ENCODE measurements at places on chromosomes 2 and 18.

GRCh38 chr2:205020673-205021072, 475.4 kb downstream of the PARD3B start:
- DNase-seq, result no peak

- DNase-seq, result no peak
Measured at GRCh38 chr18:1488957-1489356, 584.3 kb downstream of the ADCYAP1 start.

- no peak for DNase-seq
Measured at GRCh38 chr18:44855681-44856080, 175.0 kb downstream of the SETBP1 start.

DNA sequence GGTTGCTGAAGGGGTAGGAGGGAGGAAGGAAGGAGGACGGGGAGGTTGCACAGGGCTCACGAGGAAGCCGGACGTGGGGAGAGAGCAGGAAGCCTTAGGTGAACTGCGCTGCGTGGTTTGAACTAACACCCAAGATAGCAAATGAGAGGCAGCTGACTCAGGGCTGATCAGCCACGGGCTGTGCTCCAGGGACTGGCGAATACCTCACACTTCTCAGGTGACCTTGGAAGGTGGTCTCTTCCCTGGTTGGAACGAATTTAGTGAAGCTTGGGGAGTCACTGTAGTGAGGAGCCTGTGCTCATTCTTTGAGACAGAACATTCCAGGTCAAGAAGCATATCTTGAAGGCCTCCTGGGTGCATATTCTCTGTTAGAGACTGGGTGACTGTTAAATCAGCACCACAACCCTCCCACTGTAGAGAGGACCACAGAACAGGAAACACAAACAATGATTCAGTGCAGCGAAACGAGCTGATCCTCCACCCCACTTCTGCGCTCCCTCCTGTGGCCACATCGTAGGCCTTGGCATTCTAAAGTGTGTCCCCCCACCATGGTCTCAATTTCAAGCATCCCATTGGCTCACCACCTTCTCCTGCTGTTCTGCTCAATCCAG, 33.8 kb downstream of the TOGARAM2 start:
- peak; percentile 56 for DNase-seq

GRCh38 chr18:46071653-46072375, at the start of gene PSTPIP2:
PSTPIP2 (minus strand) TSS chr18:46072260; CDS start chr18:46072188, 72 bp downstream.
- peak; percentile 47 for DNase-seq

DNA sequence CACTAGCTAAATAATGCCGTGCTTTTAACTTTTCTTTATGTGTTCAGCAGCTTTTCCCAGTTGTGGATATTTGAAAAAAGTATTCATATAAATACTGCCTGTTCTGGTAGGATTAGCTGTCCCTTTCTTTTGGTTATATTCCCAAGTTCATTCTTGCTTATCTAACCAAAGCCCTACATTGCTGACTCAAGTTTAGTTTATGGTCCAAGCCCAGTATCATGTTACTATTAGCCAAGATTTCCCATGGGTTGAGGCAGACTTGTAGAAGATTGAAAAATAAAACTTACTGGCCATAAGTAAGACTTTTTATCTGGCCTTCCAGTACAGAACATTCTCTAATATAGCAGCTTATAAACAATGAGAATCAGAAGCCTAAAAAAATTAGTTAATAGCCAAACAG, 49.7 kb upstream of the NFE2L2 start:
- no peak for DNase-seq

- no peak for DNase-seq
Measured at GRCh38 chr2:106642679-106643078, 155.5 kb downstream of the CD8B2 start.

GRCh38 chr2:133342286-133343017, 225.8 kb downstream of the NCKAP5 start:
- no peak for DNase-seq

- DNase-seq, result no peak
Measured at GRCh38 chr18:66329716-66330115, 274.2 kb downstream of the CDH19 start.

GRCh38 chr2:234722176-234722575, 225.3 kb upstream of the ARL4C start:
- DNase-seq, result no peak

DNA sequence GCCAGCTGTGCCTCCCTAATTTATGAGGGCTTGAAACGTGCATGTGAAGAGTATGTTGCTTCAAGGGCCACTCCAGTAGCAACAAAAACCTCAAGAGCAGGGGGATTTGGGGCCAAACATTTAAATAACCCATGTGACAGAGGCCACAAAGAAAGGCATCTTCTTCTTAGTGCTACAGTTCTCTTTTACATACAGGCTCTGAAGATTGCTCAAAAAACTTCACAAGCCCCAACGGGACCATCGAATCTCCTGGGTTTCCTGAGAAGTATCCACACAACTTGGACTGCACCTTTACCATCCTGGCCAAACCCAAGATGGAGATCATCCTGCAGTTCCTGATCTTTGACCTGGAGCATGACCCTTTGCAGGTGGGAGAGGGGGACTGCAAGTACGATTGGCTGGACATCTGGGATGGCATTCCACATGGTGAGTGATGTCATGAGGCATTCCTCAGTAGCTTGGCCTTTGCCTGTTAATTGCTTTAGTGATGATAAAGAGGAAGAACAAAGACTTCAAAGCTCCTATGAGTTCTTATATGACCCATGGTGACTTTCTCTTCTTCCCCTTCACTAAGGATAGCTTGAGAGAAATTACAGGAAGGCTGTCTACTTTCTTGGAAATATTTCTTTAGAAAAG, 40.1 kb downstream of the NRP2 start:
- DNase-seq, result no peak

DNA sequence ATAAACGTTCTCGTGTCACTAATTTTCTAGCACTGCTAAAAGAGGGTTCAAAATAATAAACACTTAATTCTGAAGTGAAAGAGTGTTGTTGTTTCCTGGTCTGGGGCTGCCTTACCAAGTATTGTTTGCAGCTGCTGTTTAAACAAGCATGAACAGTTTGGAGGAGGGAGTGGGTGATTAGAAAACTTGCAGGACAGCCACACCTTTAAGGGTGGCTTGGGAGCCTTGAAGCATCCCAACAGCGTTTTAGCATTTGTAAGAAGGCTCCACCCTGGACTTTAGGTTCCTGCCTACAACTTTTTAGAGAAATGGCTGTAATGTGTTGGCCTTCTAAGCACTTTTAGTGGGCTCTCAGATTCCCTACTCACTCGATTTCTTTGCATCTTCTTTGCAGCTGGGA, 371.6 kb downstream of the TGIF1 start:
- DNase-seq, result no peak

DNA sequence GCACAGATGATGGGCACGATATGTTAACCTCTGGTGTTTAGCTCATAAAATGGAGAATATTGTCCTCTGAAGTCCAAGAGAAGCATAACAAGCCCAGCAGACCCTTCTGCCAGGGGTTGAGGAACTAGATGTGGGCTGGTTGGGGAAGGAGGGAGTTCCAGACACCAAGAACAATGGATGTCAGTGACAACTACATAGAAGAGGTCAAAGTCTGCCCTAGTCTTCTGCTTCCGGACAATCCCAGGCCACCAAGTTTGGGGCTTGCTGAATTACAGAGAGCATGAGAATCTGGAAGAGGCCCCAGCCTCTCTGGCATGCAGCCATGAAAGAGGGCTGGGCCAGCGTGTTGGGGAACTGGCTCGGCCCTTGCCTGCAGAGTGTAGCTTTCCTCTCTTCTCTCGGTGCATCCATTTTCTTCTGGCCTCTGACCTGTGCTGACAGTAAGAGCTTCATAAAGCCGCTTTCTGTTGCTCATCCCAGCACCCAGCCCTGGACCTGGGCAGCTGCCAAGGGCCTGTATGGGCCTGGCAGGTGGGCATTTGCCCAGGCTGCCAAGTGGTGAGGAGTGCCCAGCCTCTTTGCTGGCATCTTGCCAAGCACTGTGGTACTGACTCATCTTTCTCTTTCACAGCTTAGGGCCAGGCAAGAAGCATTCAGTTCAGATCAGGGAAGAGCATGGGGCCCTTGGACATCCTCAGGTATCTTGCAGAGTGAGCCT, 14.6 kb upstream of the LAPTM4A start:
- no peak for DNase-seq

DNA sequence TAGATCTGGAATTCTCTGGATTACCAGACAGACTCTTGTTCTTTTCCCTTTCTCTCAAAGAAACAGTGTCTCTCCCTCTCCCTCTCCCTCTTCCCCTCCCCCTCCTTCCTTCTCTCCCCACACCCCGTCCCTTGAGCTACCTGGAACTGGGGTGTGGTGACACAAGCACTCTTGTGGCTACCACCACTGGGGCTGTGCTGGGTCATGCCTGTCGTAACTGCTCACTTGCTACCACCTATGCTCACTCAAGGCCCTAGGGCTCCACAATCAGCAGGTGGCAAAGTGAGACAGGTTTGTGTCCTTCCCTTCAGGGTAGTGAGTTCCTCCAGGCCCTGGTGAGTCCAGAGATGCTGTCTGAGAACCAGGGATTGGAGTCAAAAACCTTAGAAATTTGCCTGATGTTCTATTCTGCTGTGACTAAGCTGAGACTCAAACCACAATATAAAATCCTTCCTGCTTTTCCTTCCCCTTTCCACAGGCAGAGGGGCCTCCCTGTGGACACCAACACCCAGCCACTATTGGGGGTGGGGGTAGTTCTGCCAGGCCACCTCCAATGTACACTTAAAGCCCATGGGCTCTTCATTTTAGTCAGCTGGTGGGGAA, 70.8 kb downstream of the OXER1 start:
- DNase-seq, result no peak

DNA sequence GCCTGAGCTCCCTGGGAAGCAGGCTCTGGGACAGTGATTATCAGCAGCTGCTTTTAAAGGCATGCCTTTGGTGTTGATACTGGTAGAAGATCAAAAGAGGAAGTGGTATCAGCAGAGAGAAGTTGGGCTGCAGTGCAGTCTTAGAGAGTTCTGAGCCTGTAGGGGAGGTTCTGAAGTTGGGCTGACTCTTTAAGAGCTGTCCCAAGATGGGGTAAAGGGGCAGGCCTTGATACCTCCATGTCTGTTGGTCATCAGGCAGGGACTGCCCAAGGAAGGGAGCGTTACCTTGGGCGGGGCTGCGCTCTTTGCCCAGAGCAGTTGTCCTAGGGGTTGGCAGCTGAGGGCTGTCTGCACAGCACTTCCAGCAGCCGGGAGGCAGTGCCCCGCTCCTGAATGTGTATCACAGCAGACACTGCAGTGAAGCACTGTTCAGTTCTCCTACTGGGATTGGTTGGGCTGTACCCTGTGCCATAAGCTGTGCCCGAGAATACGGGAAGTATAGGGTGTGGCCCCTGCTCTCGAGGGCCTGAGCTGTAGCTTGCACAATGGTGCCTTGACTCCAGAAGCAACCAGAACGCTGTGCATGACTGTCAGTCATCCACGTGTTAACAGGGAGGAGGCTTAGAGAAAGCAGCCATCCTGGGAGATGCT, 177.0 kb downstream of the CTIF start:
- no peak for DNase-seq

- no peak for DNase-seq
Measured at GRCh38 chr2:111162718-111163331, 42.1 kb downstream of the BCL2L11 start.

- no peak for DNase-seq
Measured at GRCh38 chr2:176125772-176126054, 3.2 kb downstream of the HOXD9 start.

DNA sequence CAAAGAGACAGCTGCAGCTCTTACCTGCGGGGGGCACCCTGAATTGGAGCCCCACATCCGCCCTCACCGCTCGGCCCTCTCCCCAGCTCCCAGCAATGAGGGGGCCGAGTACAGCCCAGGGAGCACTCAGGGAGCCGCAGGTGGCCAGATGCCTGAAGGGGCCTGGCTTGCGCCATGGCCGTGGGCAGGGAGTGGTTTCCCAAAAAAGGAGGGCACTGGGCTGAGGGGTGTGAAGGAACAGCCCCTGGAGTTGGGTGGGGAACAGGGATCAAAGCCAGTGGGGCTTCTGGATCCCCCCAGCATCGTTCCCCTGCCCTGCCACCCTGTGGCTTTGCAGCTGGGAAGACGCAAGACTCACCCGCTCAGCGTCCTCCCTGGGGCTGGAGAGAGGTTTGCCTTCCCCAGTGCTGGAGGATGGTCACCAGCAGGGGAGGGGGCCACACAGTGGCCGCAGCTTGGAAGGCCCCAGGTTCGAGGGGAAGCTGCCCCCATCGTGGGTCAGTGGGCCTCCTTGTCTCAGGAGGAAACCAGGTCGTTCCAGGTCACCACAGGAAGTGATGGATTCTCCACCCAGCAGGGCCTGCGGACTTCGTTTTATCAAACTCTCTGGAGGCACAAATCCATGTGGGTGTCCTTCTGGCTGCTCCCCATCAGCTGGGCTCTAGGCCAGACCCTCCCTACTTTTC, 68.2 kb upstream of the HPCAL1 start:
- DNase-seq, result no peak

DNA sequence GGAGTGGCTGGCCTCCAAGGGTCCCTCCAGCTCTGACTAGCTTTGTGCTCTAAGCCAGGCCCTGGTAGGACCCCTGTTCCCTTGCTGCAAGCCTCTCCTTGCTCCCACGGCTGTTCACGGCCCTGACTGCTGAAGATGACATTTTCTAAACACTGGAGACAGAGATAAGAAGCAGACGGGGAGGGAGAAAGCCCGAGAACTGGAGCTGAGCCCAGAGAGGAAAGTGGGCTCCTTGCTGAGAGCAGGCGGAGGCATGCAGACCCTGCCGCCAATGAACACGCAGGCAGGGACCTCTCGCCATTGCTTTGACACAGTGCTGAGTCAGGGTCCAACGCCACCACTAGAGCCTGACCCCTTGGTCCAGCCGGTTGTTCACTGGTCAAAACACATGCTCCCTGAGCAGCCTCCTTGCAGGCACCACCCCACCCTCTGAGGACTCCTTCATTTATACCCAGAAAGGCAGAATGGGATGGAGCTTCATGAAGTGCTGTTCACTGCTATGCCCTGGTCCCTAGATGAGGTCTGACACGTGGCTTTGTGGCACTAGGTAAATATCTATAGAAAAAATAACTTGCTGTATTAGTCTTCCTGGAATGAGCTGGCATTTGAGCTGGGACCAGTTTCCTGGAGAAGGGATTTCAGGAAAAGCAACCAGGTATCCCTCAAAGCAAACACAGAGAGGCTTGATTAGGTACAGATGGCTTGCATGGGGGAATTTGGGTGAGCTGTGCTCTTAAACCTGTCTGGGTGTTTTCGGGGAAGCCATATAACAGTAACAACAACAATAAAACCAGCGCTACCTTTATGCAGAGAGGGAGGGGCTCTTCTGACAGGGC, 65.7 kb downstream of the MCFD2 start:
- no peak for DNase-seq

- DNase-seq, result no peak
Measured at GRCh38 chr2:189799531-189799930, 15.3 kb downstream of the PMS1 start.

GRCh38 chr2:158994920-158995676, 26.7 kb downstream of the TANC1 start:
- DNase-seq, result no peak

- no peak for DNase-seq
Measured at GRCh38 chr2:230922951-230923717, 1.9 kb downstream of the GPR55 start.

DNA sequence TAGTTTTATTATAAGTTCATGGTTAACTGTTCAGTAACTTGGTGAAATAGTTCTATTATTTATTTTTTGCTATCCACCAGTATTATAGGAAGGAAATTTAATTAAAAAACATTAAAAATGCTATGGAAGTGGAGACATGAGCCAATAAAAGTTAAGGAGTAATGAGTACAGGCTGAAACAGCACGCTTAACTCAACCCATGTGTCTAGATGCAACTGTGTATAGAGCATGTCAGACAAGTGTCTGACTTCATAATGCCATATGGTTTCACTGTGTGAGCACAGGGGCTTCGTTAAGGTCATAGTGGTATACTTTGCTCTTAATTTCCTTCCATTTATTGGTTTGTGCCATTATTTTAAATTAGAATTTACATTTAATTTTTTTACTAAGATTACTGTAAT, 566.8 kb upstream of the NRP2 start:
- no peak for DNase-seq

GRCh38 chr2:189144700-189145211, 34.8 kb downstream of the COL5A2 start:
- no peak for DNase-seq
